ENCODE measurements at places on chromosomes 7 and 10.

DNA sequence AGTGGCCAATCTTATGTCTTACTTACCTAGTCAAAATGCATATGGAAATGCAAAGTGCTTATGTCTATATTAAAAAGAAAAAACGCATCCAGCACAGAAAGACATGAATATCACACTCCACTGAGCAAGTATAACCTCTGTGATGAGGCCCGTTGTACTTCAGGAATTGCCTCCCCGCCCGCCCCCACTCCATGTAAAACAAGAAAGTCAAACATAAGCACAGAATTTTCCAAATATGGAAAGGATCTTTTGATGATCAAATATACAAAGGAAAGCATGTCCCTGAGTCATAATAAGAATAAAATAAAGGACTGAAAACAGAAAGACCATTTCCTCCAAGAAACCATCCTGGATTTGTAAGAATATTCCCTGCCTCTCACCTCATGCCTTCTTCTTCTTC lies 229.1 kb downstream of the BAMBI start:
- no peak for DNase-seq

DNA sequence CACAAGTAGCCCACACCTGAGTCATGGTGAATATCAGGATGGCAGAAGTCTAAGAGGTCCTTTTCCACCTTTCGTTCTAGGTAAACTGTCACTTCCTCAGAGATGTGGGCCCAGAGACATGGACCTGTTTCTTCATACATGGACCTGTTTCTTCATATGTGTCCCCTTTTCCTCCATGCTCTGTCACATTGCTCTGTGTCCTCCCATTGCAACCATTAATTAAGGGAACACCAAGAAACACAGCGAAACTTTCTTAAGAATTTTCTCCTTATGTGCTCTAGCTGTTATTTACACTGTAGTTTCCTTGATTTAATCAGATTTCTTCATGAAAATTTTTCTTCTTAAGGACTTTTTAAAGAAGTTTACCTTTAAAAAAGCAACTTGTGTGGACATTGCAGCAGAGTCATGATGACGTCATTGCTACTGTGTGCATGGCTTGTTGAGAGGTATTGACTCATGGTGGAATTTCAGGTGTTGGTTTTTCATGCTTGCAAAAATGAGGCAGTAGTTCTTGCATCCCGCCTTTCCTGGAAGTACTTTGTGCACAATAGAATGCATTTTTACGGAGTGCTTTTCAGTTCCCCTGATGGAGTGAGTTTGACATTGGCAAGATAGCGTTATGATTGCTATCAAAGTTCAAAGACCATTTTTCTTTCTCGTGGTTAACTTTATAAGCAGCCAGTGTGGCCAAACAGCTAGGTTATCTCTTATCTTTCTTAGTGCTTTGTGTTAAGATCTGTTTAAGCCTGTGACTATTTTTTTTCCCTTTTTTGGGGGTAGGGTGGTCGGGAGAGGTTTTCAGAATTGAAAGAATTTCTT lies 37.7 kb downstream of the CFAP58 start:
- DNase-seq: no peak

GRCh38 chr7:29748286-29749099 lies 57.8 kb upstream of the WIPF3 start:
- DNase-seq: peak; percentile 33

DNA sequence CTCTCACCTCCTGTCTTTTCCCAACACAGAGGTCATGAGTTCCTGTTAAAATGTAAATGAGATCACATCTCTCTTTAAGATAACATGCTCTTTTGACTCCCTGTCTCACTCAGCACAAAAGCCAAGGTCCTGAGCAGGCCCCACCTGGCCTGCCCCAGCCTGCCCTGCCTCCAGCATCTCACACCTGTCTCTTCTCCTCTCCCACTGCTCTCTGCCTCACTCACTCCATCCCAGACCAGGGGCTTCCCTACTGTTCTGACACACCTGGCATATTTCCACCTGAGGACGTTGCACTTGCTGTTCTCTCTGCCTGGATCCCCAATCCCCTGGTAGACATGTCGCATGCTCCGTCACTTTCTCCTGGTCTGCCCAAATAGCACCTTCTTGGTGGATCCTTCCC lies 285.0 kb upstream of the ZMIZ1 start:
- no peak for DNase-seq

DNA sequence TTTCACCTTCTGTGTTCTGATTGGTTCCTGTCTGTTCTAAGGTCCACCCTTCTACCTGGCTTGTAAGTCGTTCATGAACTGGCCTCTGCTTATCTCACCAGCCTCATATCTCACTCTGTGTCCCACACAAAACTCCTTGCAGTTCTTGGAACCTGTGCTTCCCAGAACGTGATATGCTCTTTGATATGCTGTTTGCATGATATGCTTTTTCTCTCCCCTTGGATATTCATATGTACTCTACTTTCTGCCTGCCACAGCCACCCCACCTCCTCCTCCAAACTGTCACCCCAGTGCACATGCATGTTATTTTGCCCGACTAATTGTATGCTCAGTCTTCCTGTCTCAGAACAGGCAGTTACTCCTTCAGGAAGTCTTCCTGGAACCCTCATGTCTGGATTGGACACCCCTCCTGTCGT lies 1.9 kb upstream of the ITPRIP start:
- no peak for DNase-seq

DNA sequence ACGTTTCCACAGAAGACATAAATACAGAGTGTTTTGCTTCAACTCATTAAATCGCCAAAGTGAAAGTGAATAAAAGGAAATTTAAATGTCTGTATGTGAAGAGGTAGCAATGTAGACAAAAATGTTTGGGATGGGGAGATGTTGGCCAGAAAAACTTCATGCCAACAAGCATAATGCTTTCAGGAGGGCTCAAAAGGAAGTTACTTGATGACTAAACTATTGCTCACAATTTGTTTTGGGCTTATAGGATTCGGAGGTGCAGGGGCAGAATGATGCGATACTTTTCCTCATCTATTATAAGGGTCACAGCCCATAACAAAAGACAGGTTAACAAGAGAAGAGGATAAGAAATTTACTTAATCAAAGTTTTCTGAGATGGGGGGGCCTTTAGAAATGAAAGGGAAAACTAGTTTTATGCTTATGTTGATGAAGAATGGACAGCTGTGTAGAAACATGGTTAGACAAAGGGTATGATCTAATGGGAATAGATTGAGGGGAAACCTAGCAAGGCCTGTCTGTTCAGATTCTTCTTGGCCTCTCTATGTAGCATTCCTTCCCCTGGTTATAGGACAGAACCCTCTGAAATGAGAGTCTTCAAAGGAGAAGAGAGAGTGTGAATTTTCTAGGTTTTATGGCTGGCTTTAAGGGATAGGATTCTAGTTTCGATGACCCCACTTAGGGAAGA lies 898.6 kb downstream of the LRMDA start:
- DNase-seq: no peak

GRCh38 chr10:71176661-71177060 lies 35.7 kb upstream of the UNC5B start:
- no peak for DNase-seq

All from NCI-H1417 treated with DMSO at 0.1 percent for 48 hours (cell line).